IPS DF 19.7 (cell line): ENCODE measurements at places on chromosomes 3 and 15.

DNA sequence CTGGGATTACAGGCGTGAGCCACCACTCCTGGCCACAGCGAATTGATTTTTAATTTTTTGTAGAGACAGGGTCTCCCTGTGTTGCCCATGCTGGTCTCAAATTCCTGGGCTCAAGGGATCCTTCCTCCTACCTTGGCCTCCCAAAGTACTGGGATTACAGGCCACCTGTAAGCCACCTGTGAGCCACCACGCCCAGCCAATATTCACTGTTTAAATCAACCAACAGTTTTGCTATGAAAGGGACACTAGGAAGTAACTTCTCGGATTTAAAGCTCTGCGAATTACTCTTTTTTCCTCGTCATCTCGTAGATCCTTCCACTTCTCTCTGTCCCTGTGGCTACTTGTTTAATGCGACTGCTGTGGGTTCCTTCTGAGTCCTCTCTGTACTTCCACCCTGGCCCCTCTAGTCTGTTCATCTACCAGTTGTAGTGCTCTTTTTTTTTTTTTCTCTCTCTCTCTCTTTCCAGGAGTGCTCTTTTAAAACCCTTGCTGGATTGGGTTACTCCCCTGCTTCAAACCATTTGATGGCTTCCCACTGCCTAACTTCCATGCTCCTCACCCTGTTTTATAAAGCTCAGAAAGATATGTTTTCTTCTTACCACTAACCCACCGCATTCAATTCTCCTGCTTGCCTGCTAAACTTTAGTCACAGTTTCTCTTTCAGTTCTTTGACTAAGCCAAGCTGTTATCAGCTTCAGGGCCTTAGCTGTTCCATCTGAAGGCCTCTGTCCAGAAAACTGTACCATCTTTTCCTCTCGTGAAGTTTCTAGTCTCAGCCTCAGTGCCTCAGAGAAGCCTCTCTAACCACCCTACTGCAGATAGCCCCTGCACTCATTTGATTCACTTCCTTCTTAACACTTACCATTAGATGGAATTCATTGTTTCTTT is 12.4 kb downstream of the RTF1 start:
- no peak for DNase-seq

DNA sequence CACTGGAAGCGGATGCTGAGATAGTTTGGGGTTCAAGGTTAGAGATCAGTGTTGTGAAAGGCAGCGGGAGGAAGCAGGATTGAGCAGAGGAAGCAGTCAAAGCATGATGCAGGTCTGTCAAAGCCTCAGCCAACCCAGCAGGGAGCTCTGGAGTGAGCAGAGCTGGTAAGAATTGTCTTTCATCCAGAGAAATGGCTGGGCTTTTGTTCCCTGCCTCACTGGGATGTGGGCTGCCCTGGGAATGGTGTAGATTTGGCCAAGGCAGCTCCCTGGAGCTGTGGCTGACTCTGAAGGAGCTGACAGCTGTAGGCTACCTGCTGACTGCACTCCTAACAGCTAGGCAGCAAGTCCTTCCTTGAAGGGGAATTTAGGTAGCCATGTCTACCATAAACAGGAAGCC is 61.9 kb upstream of the STXBP5L start:
- DNase-seq = peak; percentile 60

- DNase-seq = no peak
Measured at GRCh38 chr3:78889348-78889747, 878.5 kb downstream of the ROBO1 start.

DNA sequence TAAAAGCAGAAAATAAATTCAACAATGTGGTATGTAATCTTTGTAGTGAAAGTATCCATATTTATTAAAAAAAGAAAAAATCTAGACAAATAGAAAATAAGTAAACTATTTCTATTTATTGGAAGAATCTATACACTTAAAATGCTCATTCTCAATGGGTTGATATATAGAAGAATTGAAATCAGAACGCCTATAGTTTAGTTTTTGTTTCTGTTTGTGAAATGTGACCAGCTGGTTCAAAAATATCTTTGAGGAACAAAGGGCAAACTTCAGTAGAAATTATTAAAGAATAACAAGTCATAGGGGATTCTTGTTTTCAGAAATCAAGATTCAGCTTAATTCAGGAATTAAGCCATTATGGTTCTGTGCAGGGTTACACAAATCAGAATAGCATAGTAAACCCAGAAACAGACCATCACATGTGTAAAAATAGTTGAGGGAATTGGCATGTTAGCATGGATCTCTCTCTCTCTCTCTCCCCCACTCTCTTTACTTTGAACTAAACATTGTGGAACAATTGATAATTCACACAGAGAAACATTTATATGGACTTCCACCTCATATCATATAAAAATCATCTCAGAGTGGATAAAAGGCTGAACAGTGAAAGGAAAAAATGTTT is 134.0 kb downstream of the CHL1 start:
- DNase-seq = no peak

- DNase-seq = no peak
Measured at GRCh38 chr3:59374091-59374817, 324.4 kb upstream of the CFAP20DC start.

DNA sequence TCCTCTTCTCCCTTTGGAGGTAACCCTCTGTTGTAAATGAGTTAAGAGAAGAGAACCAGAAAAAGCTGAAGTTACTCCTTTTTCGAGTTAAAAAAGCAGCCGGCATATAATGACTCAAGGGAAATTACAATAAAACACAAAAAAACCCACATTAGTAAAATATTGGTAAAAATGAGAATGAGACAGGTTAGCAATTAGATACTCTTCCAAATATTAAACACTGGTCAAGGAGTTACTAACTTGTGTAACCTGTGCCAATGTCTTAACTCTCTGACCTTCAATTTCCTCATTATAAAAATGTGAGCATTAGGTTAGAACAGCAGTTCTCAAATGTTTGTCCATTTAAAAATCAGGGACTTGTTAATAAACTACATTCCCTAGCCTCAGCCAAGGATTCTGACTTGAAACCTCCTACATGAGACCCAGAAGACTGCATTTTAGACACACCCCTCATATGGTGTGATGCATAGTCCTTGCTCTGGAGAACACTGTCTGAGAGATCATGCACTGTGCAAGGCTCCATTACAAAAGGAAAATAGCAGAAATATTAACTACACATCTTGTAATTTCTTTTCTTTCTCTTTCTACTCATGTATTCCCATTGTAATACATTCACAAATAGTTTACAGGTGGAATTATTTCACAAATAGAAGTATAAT is 42.7 kb upstream of the TOP2B start:
- DNase-seq = no peak

DNA sequence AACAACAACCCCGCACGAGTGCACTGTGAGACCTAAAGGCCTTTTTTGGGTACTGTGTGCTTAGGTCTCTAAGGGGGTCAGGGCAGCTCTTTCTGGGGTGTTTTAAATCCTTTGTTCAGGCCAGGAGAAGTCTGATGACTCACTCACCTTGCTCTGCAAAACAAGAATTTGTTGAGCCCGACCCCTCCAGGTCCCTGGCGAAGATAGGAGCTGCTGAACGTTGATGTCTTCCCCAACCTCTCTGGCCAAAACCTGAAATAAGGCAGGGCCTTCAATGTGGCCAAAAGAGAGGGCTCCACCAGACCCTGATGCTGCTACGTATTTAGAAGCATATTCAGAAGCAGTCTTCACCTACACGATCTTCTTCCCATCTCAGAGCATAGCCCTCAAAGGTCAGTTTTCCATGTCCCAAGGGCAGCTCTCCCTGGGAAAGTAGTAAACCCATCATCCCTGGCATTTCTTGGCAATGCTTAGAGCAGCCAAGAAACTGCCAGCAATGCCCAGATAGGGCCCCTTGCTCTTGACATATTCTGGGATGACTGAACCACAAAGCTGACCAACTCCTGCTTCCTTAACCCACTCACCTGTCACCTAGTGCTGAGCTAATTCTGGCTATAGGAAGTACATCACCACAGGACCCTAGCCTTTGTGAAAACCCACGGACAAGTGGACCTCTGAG is 27.1 kb downstream of the CCDC13 start:
- no peak for DNase-seq

DNA sequence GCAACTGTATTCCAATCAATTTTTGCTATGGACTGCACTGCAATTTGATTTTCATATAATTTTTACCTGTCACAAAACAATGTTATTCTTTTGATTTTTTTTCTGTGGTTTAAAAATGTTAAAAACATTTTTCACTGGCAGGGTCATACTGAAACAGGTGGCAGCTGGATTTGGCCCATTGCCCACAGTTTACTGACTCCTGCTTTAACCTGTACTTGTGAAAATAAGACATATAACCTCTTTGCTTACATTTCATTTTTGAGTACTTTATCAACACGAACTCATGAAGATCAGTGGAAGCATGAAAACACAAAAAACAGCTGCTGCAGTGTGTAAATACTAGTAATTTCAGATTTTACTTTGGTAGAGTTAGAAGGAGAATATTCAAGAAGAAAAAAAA is 313.1 kb downstream of the WDR72 start:
- DNase-seq = no peak

- DNase-seq = no peak
Measured at GRCh38 chr15:67458331-67459029, 62.5 kb upstream of the C15orf61 start.

DNA sequence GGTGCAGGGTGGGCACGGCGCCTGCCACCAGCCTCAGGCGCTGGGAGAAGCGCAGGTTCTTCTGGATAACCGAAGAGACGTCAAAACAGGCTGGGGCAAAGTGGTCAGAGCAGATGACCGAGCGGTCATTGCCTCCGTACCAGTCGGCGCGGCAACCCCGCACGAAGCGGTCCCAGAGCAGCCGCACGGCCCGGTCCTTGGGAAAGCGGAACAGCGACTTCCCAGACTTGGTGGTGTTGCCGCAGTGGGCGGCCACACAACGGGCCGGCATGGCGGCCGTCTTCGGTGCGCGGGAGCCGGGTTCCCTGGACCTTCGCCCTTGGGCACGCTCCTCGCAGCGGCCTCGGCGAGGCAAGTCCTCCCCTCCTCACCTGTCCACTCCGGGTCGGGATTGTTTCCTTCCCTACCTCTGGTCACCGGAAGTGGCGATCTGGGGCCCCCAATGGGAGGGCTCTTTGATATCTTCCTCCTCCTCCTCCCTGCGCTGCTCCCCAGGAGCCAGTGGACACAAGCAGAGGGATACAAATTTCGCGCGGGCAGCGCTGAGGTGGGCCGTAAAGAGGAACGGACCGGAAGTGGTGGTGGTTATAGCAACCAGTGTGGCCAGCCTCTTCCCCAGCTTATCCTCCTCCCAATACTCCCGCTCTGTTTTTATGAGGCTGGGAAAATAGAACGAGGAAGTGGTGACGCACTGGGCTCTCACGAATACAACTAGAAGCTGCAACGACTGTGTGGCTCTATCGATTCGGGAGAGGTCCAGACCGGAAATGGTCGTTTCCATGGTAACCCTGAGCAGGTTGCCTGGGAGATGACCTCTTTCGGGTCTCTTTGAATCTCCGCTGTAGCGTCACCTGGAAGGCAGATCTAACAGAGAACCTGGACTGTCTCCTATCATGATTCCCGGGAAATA is at the start of the genes LRRC49 and THAP10:
LRRC49 (plus strand) TSS at position 825 of the 910 bp plus-strand sequence; CDS start at position 894, 69 bp downstream.
THAP10 (minus strand) TSS at position 432 of the 910 bp plus-strand sequence; CDS start at position 271, 161 bp downstream.
- DNase-seq = peak; percentile 84

DNA sequence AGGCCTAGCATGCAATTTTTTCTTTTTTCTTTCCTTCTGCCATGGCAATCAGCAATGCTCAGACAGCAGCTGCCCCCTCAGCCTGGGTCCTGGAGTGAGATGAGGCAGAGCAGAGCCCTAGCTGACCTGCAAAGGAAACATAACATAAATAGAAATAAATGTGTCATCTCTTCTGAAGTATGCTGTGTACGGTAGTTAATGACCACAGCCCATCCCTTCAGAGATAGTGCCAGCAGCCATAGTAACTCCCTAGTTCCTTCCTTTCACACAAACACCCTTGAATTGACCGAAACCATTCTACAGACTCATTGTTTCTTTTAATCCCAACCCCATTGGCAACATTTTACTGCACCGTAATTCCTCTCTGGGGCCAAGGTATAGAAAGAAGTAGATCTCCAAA is 8.4 kb upstream of the CD47 start:
- DNase-seq = no peak
